ENCODE measurements at places on chromosomes 2 and 18.

- DNase-seq: no peak
Observed at GRCh38 chr2:187884003-187884402, 329.8 kb upstream of the TFPI start.

GRCh38 chr18:76113101-76113500, 381.9 kb downstream of the ZNF516 start:
- DNase-seq: no peak

DNA sequence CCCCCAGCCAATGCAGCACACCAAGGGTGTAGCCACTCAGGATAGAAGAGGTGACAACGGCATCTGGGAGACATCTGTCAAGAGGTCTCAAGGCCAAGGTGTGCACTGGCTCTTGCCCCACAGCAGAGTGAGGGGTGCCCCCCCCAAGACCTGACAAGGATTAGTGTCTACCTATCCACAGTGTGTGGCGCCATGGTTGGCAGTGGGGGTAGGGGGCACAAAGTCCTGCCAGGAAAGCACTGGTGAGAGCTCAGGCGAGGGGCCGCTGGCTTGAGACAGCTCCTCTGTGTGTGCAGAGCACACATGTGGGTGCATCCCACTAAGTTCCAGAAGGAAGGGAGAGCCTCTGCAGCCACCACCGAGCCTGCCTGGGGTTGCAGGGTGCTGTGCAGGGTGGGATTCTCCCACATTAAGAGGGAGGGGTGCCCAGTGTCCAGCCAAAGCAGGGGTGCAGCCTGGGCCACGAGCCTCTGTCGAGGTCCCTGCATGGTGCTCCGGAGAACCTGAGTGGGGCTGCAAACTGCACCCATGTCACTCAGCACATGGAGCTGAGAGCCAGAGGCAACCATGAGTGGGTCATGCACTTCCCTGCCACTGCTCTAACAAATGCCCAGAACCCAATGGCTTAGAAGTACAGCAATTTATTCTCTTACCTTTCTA, 311.2 kb upstream of the HDAC4 start:
- no peak for DNase-seq

DNA sequence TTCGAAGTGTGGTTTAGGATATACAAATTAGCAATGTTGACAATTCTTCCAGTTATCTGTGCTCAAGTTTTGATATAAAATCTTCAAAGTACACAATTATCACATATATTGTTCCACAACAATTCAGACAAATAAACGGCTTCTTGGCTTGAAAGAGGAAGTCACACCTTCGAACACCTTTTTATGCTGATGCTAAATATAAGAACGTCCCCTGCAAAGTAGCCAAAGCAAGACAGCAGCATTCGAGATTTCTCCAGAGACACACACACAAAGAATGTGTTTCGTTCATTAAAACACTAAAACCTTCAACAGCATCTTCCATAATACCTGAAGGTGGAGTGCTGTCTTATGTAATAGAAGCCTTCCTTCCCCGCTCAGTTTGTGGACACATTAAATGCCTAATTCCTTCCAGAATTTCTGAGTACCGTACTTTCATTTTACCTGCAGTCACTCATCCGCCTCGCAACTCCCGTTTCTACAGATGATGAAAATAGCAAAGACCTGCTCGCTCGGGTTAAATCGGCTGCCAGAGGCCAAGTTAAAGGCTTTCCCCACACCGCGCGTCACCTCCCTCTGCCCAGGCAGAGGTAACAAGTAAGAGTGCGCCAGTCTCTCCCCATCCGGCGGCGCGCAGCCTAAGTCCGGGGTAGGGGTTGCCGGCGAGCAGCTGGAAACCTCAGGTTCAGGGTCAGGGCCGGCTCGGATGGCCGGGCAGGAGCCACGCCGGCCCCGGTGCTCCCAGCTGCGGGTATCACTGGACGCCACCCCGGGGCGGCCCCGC, 847 bp downstream of the SERPINE2 start:
- DNase-seq: no peak

- no peak for DNase-seq
Observed at GRCh38 chr2:230447455-230448451, 31.8 kb downstream of the SP100 start.

GRCh38 chr2:222292149-222293134, 6.4 kb downstream of the PAX3 start:
- DNase-seq: no peak

- no peak for DNase-seq
Observed at GRCh38 chr2:191366199-191366598, 121.0 kb downstream of the MYO1B start.

DNA sequence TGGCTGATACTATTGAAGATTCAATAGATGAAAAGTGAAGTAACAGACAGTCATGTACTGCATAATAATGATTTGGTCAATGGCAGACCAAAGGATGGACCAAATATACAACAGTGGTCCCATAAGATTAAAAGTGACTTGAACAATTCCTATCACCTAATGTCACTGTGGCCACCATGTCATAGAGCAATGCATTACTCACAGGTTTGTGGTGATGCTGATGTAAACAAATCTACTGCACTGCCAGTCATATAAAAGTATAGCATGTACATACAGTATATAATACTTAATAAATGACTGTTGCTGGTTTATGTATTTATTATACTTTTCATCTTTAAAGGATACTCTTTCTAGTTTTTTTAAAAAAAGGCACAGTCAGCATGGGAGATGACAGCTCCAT, 99.9 kb downstream of the USP34 start:
- DNase-seq: no peak

Measured in posterior cingulate gyrus (tissue), 11 donors.